ENCODE measurements at places on chromosomes 4 and X. TPM values are rescaled to one million over a fixed set of nuclear protein-coding genes. Genes with fewer than 3 reads are reported as not detected.
A peak's percentile ranks its signal among the peaks of the same experiment; 100 is the strongest.

Gene TMSB15A
- 32.8 TPM for total RNA-seq

DNA sequence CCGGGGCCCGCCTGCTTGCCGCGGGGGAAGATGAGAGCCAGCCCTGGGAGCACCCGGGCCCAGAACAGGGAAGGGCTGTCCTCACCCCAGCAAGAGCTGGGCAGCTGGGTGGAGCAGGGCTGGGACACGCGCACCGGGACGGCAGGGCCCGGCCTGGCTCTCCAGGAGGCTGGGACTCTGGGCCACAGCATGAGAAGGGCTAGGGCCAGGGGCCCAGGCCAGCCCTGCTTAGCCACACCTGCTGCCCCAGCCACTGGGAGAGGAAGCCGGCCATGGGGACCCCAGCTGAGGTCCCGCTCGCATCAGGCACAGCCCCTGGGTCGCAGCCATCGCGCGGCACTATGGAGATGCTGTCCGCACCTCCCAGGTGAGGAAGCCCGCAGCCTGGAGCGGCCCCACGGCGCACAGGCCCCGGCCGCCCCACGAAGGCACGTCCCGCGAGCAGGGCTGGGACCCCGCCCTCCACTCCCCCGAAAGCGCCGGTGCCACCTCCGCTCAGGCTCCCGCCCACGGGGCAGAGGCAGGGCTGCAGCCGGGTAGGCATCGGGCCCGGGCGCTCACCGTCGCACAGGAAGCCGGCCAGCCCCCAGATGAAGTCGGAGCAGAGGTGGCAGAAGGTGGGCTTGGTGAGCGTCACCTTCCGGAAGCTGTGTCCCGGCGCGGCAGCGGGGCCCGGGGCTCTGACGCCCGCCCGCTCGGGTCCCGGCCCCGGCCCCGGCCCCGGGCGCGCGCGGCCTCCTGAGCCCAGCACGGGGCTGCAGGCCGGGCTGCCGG is 531 bp downstream of the DGKQ start:
- DNase-seq = no peak

DNA sequence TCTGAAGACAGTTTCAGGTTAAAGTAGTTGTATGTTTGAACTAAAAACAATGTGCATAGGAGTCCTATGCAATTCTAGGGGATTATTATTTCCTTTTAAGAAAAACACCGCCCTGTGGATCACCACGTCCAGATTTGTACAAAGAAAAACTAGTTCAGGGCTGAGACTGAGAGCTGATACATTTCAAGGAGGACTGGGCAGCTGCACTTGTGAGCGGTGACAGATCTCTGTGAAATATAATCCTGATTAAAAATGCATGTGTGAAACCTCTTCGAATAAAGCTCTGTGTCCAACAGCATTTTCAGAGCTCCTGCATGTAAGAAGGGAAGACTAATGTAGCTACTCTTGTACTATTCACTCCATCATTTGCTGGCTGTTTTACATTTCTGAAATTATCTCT is 365.8 kb upstream of the PITX2 start:
- no peak for DNase-seq

- no peak for DNase-seq
These were observed 225.7 kb downstream of the GRID2 start for GRCh38 chr4:92529510-92529909.

Gene MTTP
- under 0.01 TPM for total RNA-seq

Gene CCNB3
- 0.18 TPM for total RNA-seq

DNA sequence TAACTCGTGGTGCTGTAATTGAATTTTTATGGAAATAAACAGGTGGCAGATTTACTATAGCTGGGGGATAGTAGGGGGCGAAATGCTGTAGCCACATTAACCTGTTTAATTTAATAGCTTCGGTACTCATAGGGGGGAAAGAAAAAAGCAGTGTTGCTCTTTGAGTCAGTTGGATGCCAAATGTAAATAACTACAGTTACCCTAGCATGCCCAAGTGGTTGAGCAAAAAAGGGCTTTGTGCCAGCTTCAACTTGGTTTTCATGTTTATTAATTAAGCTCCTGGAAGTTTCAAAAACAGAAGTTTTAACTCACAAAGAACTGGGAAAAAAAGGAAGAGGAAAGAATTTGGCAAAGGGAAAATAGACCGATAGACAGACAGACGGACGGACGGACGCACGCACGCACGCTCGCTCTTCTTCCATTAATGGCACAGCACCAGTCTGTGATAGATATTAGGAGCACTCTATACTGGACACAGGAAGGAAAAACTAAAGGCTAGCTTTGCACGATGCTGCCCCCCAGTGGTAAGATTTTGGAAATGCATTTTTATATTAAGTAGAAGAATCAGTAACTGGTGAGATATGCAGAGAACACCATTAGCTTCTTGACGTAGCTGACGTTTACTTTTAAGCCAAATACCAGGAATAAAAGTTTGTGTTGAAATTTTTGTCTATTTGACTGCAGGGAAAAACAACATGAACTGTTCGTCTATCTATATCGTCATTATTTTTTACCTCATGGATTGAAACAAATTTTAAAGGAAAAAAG is 151.8 kb downstream of the SLC7A11 start:
- peak; percentile 83 for DNase-seq

GRCh38 chrX:71616672-71617529 is 1.4 kb downstream of the CXCR3 start:
- DNase-seq = no peak

Gene NDP
- total RNA-seq = 0.28 TPM

Gene CHST7
- total RNA-seq = 2.9 TPM

Gene EPHA5
- total RNA-seq = under 0.01 TPM

Gene SAP30
- 3.8 TPM for total RNA-seq

DNA sequence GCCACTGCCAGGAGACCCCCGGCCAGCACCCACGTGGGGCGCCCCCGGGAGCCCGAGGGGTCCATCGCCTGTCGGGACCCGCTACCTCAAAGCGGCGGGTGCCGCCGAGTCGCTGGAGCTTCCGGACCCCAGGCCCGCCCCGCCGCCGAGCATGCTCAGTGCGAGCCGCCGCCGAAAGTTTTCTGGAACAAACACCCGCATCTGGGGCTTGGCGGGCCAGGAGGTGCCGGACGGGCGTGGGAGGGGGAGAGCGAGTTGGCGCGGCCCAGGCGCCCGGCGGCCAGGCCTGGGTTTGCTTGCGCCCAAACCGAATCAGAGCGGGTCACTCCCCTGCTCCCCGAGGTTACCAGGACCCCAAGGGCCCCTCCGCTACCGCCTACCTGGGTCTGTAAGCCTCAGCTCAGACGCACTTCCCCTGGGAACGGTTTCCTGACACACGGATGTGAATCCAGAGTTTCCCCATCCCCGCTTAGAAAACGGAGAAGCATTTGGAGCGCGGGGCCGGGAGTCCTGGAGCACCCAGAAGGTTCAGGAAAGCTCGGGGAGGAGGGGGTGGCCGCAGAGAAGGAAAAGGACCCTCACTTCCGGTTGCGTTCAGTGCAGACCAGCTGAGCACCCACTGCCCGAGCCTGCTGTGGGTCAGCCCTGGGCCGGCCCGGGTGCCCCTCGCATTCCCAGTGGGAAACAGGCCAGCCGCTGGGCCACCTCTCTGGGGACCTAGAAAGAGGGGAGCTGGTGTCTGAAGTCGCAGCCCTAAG is at the start of gene EVC2:
Gene EVC2, minus strand, starts transcription at position 111 of the 758 bp plus-strand sequence. Its CDS starts 46 bp downstream, at position 65.
- peak; percentile 46 for DNase-seq

Gene SPATA4
- total RNA-seq = 0.28 TPM

Gene RHOXF2
- not detected for total RNA-seq

DNA sequence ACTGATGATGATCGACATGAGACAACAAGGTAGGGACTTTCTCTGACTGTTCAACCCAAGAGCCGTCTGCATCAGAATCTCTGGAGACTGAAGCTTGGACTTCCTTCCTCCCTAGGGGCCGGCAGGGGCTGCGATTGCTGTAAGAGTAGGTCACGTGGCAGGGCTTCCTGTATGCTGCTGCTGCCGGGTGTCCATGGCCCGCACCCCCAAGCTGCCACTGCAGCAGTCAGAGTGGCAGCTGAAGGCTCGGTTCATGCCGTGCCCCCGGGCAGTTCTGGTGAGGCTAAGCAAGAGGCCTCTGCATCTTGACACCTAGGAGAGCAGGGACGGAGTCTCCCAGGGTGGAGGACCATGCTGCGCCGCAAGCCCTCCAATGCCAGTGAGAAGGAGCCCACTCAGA is at the start of gene SASH3:
Gene SASH3, plus strand, starts transcription at position 203 of the 400 bp plus-strand sequence. Its CDS starts 149 bp downstream, at position 352.
- DNase-seq = no peak

Gene DCLK2
- total RNA-seq = 11.3 TPM

Gene TRIM75
- not detected for total RNA-seq

DNA sequence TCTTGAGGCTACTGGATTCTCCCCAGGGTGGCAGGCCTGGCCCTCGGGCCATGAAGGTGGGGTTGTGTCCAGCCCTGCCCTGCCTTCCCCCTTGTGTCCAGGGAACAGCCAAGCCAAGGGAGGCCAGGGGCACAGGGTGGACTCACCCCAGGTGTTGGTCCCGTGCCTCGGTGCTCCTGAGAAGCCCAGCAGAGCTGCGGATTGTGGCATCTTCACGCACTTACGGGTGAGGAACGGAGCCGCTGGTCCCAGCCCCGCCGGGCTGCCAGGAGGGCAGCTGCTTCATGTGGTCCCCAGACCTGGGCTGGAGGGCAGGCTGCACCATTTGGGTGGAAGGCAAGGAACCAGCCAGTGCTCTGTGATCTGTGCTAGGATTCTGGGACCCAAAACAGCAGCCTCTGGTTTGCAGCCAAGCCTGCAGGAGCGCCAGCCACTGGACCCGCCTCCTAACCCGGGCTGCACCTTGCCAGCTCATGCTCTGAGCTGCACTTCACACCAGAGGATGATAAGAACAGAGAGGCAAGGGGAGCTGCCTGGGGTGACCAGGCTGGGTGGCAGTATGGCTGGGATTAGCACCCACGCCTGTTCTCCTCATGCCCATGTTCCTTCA is 36.1 kb upstream of the HMX1 start:
- DNase-seq = no peak

GRCh38 chr4:145436796-145437195 is 44.9 kb upstream of the SMAD1 start:
- no peak for DNase-seq

DNA sequence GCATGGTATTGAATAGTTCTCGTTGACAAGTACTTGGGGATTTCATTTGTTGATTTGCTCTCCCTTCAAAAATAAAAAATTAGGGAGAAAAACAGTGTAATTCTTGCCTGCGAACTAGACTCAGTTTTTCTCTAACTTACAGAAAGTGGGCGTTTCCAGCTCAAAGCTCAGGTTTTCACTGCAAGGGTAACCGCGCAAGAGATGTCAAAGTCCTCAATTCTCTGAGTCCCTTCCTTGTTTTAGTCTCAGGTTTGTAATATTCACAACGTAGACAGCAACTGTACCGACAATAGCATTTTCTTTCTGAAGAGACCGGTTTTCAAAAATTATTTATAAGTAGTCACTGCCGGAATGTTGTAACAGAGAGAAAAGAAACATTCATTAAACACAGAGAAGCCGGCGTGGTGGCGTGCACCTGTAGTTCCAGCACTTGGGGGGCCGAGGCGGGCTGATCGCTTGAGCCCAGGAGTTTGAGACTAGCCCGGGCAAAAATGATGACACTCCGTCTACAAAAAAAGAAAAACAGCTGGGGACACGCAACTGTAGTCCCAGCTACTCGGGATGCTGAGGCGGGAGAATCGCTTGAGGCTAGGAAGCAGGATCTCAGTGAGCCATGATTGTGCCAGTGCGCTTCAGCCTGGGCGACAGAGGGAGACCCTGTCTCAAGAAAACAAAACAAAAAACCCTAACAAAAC is 774 bp downstream of the ZCCHC4 start:
- no peak for DNase-seq

DNA sequence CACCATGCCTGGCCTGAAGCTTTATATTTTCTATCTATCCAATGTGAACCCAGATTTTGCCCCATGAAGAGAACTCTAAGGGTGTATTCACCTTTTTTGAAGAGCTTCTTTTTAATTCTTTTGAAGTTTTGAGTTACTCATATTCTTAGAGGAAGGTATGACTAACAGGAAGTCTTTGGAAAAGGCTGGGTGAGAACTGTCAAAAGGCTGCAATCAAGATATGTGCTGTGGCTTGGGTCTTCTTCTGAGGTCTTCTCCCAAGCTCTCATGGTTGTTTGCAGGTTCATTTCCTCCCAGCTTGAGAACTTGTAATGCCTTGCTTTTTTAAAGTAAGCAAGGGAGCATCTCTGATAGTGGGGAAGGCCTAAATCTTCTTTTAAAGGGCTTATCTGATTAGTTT is 3.1 kb upstream of the C4orf17 start:
- no peak for DNase-seq

DNA sequence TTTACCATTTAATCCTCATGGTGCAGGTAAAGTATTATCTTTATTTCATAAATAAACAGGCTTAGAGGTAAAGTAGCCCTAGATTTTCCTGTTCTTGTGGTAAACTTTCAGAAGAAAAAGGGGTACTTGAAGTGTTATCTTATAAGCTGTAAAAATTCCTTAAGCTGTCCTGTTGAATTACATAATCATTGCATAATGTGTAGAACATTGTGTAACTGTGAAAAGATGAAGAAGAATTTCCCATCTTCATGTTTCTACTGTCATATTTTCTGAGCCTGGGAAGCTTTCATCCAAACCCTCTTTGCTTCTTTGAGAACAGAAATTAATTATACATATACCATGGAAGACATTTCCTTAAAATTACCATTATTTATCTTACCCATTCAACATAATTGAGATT is 90.5 kb downstream of the ELOVL6 start:
- no peak for DNase-seq

GRCh38 chr4:38870098-38870808 is 2.6 kb downstream of the FAM114A1 start:
- peak; percentile 30 for DNase-seq

DNA sequence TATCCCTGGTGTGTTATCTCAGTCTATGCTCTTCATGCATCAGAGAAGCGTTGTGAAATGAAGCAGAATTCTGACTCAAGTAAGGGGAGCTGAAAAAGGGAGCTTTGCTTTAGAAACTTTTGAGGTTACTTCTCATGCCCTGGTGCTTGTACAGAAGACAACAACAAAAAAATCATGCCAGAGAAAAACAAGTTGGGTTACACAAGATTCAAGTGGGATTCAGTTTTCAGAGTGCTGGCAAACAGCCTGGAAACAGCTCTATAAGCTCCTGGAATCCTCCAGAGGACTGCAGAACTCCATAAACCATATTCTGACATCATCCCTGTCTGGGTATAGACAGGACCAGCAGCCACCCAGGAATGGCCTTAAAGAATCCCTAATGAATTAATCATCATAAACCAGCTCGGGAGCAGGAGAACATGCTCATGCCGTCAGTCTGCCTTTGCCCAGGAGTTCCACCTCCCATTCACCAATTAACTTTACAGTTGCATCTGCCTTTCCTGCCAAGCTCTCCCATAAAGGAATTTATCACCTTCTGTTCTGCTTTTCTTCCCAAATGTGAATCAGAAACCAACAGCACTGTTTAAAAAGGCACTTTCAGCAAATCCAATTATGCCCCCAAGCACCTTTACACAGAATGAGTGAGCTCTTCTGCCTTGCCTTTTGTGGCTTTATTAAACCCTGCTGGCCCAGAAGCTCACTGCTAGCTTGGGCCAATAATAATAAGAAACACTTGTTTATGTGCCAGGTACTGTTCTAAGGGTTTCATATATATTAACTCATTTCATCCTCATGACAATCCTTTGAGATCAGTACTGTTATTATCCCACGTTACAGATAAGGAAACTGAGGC is 54.5 kb upstream of the FBXW7 start:
- DNase-seq = peak; percentile 89

- no peak for DNase-seq
These were observed 76.5 kb downstream of the ITM2A start for GRCh38 chrX:79290596-79290995.

Data from IMR-90 (cell line).